ENCODE measurements at places on chromosomes 3 and 15. TPM values are rescaled to one million over a fixed set of nuclear protein-coding genes. Genes with fewer than 3 reads are reported as not detected.

TAGLN3 gene
- 27.6 TPM for polyA plus RNA-seq

SERINC4 gene
- 0.48 TPM for polyA plus RNA-seq

IDH2 gene
- 10.3 TPM for polyA plus RNA-seq

NR2F2 gene
- 27.3 TPM for polyA plus RNA-seq

HRG gene
- polyA plus RNA-seq: 0.26 TPM

DNA sequence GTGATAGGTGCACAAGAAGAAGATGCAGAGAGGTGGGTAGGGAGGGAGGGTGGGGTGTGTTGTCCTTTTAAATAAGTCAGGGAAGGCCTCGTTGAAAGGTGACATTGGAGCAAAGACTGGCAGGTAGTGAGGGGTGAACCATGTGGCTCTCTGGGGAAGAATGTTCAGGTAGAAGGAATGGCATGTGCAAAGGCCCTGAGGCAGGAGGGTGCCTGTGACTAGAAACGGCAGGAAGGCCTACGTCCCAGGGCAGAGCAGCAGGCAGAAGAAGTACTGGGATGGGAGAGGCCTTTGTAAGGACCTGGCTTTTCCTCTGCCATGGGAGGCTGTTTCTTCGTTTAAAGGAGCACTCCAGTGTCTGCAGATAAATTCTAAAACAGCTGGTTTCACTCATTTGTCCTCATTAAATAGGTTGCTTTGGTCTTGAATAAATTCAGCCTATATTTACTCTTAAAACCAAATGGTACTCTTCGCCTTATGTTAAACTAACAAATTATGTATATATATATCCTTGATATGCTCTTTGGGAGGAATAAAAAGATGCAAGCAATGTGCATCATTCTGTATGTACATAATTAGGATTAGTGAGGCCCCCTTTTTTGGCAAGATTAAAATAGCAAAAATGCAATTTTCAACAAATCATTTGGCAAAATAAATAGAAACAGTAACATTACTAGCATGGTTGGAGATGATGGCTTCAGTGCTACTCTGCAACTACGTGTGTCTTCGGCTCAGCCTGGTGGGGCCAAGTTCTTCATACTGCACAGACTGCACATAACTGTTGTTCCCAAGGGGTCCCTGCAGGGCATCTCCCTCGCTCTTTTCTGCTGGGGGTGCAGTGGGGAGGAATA, 151.4 kb downstream of the KLF13 start:
- H3K4me3 ChIP-seq: no peak overlapping the region
- H3K27ac ChIP-seq: no peak overlapping the region
- no peaks in the 10 kb centered on the region for H3K4me1 ChIP-seq
- no peak for DNase-seq
- no peaks in the 10 kb centered on the region for H3K36me3 ChIP-seq
- H3K27me3 ChIP-seq: peaks cover 8% of the 10 kb centered on the region

DNA sequence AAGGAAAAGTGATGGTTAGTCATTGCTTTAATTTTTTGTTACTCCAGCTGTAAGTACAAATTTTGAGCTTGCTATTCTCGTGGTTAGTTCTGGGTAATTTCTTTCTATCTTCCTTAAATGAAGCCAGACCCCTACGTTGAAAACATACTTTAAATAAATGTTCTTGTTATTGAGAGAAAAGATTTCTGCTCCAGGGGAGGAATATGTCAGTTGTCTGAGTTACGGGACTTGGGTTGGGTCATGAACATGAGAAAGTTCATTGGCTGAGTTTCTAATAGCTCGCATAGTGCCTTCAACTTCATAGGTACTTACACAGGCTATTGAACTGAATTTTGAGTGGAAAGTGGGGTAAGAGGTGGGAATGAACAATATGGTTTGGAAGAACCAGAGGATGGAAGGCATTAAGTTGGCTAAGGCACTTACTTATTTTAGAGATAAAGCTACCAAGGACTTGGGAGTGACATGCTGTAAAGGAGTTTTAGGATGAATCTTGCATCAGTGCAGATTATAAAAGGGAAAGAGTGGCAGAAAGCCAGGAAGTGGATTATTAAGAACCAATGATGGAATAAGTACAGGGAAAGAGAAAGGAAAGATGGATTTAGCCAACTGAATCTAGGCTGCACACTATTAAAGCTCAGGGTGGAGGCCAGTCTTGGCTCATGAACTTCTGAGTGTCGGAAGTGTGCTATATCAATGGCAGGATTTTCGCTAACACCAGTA, 1.4 kb downstream of the RPSA start:
- H3K27ac ChIP-seq: no peak overlapping the region
- no peak overlapping the region for H3K4me3 ChIP-seq
- no peaks in the 10 kb centered on the region for H3K27me3 ChIP-seq
- DNase-seq: no peak

- H3K4me1 ChIP-seq: no peaks in the 10 kb centered on the region
- no peak overlapping the region for H3K4me3 ChIP-seq
- H3K36me3 ChIP-seq: no peaks in the 10 kb centered on the region
- no peak for DNase-seq
These were observed 119.4 kb upstream of the SAMMSON start for GRCh38 chr3:69880069-69880640.

GRCh38 chr3:117665296-117665695, 955.7 kb downstream of the TUSC7 start:
- no peak overlapping the region for H3K4me3 ChIP-seq
- peak; percentile 19 for DNase-seq
- no peaks in the 10 kb centered on the region for H3K36me3 ChIP-seq
- H3K27ac ChIP-seq: no peak overlapping the region
- no peaks in the 10 kb centered on the region for H3K27me3 ChIP-seq

- no peak for DNase-seq
- H3K36me3 ChIP-seq: no peaks in the 10 kb centered on the region
- H3K27ac ChIP-seq: peak within 1 kb of the TSS; percentile 96
- H3K4me3 ChIP-seq: peak within 1 kb of the TSS; percentile 83
These were observed 41.6 kb upstream of the ROPN1 start for GRCh38 chr3:124033360-124034015.

- no peak overlapping the region for H3K4me3 ChIP-seq
- DNase-seq: no peak
- H3K27me3 ChIP-seq: no peaks in the 10 kb centered on the region
These were observed 550.4 kb upstream of the NAALADL2 start for GRCh38 chr3:174308736-174309135.

DNA sequence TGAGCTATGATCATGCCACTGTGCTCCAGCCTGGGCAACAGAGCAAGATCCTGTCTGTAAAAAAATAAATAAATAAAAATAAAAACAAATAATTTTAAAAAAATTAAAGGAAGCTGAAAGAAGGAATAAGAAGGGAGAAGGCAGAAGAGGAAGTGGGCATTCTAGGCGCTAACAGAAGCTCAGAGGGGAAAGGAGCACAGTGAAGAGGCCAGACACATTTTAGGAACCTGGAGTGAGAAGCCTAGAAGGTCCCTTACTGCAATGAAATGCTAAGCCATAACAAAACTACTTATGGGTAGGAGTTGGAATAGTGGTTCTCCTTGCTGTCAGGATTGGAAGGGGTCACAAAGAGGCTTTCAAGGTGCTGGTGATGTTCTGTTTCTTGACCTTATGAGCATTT, 64.0 kb downstream of the ITGB5 start:
- no peak for DNase-seq
- H3K27me3 ChIP-seq: no peaks in the 10 kb centered on the region
- peaks cover 5% of the 10 kb centered on the region for H3K36me3 ChIP-seq

- H3K4me1 ChIP-seq: no peaks in the 10 kb centered on the region
- DNase-seq: no peak
These were observed 111.9 kb downstream of the RAP2B start for GRCh38 chr3:153273767-153274435.

DNA sequence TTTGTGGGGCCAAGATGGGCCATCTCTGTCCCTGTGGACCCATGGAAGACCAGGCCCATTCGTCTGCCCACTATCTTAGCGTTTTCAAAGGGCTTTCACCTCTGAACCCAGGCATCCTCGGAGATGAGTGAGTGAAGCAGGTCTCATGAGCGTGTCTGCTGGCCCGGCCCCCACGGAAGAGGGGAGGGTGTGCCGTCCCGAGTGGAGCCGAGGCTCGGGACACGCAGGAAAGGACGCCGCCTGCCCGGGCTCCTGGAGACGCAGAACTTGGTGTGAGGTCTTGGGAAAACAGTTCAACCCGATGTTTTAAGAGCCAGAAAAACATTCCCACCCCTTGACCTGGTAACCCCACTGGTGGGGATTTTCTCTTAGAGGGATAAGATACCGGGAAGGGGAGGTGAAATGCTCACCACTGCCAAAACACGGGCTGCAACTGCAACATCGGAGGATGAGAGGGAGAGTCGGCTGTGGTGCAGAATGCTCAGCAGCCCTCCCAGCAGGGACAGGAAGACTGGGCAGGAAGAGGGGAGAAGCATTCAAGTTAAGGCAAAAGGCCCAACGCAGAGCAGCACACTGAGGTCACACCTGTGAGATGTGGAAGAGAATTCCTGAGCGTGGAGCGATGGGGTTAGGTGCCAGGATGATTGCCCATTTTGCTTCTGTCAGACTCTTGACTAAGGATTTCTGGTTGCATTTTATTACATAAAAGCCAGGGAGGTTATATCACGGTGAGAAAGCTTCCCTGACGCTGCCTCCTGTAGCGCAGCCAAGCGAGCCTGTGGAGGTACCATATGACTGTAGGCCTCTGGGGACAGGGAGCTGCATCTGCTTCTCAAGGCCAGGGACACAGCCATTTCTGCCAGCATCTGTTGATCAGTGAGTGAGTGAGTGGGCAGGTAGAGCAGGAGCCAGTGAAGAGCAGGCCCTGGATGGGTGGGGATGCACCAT, 14.1 kb upstream of the STAB1 start:
- H3K27ac ChIP-seq: peak overlapping the region; percentile 94
- peaks cover 31% of the 10 kb centered on the region for H3K4me1 ChIP-seq
- H3K4me3 ChIP-seq: no peak overlapping the region
- H3K27me3 ChIP-seq: no peaks in the 10 kb centered on the region
- DNase-seq: peak; percentile 87

- DNase-seq: no peak
- peaks cover 7% of the 10 kb centered on the region for H3K36me3 ChIP-seq
- peaks cover 5% of the 10 kb centered on the region for H3K4me1 ChIP-seq
- no peaks in the 10 kb centered on the region for H3K27me3 ChIP-seq
These were observed 13.2 kb downstream of the NSUN3 start for GRCh38 chr3:94076055-94076454.

DNA sequence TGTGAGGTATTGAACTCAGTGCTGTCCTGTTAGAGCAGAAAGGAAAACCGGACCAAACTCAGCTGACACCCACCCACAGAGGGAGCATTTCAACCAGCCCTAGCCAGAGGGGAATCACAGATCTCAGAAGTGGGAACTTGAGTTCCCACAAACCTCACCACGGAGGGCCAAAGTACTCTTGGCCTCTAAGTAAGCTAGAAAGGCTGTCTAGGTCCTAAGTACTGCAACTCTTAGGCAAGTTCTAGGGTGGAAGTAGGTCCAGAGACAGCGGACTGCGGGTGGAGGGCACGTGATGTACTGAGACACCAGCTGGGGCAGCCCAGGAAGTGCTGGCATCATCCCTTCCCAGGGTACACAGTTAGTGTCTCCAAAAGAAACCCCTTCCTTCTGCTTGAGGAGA, 34.1 kb downstream of the EOMES start:
- no peak for DNase-seq
- H3K4me3 ChIP-seq: no peak overlapping the region
- H3K27ac ChIP-seq: no peak overlapping the region
- H3K27me3 ChIP-seq: no peaks in the 10 kb centered on the region
- H3K4me1 ChIP-seq: no peaks in the 10 kb centered on the region

DNA sequence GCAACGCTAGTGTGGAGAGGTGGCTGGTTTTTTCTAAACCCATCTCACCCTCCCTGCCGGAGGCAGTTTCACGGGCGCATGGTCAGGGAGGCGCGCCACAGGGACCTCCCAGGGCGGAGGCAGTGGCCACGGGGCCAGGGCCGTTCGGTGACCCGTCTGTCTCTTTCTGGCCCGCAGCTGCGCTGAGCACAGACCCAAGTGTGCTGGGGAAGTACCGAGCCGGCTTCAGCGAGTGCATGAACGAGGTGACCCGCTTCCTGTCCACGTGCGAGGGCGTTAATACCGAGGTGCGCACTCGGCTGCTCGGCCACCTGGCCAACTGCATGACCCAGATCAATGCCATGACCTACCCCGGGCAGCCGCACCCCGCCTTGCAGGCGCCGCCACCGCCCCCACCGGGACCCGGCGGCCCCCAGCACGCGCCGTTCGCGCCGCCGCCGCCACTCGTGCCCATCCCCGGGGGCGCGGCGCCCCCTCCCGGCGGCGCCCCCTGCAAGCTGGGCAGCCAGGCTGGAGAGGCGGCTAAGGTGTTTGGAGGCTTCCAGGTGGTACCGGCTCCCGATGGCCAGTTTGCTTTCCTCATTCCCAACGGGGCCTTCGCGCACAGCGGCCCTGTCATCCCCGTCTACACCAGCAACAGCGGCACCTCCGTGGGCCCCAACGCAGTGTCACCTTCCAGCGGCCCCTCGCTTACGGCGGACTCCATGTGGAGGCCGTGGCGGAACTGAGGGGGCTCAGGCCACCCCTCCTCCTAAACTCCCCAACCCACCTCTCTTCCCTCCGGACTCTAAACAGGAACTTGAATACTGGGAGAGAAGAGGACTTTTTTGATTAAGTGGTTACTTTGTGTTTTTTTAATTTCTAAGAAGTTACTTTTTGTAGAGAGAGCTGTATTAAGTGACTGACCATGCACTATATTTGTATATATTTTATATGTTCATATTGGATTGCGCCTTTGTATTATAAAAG, 1.8 kb downstream of the HES1 start:
- H3K4me3 ChIP-seq: peak overlapping the region; percentile 27
- H3K36me3 ChIP-seq: no peaks in the 10 kb centered on the region
- H3K27ac ChIP-seq: peak overlapping the region; percentile 50
- peak; percentile 84 for DNase-seq

GRCh38 chr3:71191031-71191482, 392.5 kb downstream of the FOXP1 start:
- no peak for DNase-seq
- H3K27me3 ChIP-seq: no peaks in the 10 kb centered on the region
- H3K4me3 ChIP-seq: no peak overlapping the region
- H3K27ac ChIP-seq: no peak overlapping the region
- peaks cover 3% of the 10 kb centered on the region for H3K4me1 ChIP-seq

- H3K4me1 ChIP-seq: no peaks in the 10 kb centered on the region
- H3K4me3 ChIP-seq: no peak overlapping the region
- H3K36me3 ChIP-seq: no peaks in the 10 kb centered on the region
- H3K27me3 ChIP-seq: no peaks in the 10 kb centered on the region
- DNase-seq: no peak
- H3K27ac ChIP-seq: no peak overlapping the region
These were observed 35.0 kb downstream of the MTMR10 start for GRCh38 chr15:30956216-30957124.

GRCh38 chr3:47404431-47404876, 23.6 kb downstream of the PTPN23 start:
- no peaks in the 10 kb centered on the region for H3K27me3 ChIP-seq
- H3K4me3 ChIP-seq: no peak overlapping the region
- DNase-seq: no peak
- H3K36me3 ChIP-seq: no peaks in the 10 kb centered on the region
- H3K27ac ChIP-seq: peak overlapping the region; percentile 6
